ENCODE measurements at places on chromosomes 7 and 10.

DNA sequence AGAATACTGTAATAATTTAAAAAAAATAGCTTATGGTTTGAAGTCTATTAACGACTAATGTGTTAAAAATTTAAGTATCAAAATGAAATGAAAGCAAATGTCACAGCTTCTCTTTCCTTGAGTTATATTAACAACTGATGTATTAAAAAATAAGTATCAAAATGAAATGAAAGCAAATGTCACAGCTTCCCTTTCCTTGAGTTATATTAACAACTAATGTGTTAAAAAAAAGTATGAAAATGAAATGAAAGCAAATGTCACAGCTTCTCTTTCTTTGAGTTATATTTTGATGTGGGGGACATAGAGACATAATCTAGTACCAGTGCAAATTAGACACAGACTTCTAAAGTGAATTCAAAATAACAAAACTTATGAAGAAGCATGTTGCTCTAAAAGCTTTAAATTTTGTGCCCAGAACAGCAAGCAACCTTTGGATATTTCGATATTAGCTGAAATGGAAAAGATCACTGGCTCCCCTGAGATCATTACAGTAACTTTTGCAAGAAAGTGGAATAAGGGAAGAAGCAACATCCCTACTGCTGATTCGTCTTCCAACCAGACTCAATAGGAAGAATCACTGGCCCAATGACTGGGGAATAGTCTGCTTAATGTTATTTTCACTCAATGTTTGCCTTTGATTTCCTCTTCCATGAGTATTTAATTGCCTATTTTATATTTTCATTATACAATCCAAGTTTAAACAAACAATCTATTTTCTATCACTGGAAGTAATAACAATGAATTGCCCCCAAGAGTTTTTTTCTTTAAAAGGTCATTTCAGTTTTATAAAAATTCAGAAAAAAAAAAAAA, 8.0 kb downstream of the SKAP2 start:
- DNase-seq = no peak

DNA sequence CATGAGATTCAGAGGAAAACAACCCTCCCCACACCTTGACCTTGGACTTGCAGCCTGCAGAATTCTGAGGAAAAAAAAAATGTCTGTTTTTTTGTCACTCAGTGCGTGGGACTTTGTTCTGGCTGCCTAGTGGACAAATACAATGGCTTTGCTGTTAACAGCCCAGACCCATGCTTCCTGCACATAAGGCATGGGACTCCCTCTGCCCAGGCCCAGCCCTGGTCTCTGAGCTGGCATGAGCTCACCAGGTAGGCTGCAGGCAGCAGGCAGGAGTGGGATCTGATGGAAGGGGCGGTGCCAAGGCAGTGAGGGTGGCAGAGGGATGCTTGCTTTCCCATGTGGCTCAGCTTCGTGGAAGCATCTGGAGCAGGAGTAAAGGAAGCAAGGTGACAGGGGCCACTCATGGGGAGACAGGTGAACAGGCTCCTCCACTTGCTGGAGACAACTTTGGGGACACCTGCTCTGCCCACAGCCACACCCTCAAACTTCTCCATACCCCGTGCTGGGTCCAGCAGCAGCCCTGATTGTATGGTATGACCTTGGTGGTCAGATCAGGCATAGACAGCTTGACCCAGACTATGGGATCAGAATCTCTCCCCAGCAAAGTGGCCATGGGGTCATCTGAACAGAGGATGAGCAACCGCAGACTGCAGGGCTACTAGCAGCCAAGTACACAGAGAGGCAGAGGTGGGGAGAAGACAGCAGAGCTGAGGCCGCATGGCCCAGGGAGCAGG, 27.0 kb downstream of the ANXA8 start:
- DNase-seq = peak; percentile 51

DNA sequence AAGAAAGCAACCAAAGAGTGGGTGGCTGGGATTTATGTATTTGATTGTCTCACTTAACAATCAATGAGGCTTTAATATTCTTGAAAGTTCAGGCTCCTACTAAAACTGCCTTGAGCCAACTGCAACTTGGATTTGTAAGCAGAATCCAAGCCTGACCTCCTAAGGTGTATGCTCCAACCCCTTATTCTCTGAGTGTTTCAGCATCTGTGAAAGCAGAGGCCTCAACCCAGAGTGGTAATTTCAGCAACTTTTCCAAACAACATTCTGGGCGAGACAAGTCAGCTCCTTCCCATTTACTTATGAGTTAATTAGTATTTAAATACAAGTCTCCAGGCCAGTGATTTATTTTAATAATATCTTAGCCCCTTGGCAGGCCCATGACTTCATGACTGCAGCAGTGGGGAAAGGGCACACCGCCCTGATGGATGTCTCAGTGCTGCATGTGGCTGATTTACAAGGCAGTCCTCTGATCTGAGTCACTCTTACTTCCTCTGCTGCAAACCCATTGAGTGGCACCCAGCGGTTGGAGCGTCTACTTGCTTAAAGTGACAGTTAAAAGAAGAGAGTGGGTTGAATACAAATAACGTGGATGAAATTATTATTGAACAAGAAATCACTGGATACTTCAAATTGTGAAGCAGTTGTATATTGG, 209.1 kb downstream of the TRIL start:
- no peak for DNase-seq

GRCh38 chr7:14960721-14961120, 58.2 kb upstream of the DGKB start:
- DNase-seq = no peak

GRCh38 chr10:132059760-132060508, 5.8 kb upstream of the JAKMIP3 start:
- DNase-seq = peak; percentile 35

GRCh38 chr7:30511973-30512662, 7.5 kb upstream of the GGCT start:
- DNase-seq = no peak
